A549 treated with Mapracorat at 1 μM for 4 hours (cell line): ENCODE measurements at places on chromosomes 2 and 18. TPM values are rescaled to one million over a fixed set of nuclear protein-coding genes. Genes with fewer than 3 reads are reported as not detected.

LYPD6 gene
- 0.05 to 0.11 TPM (median 0.08 TPM) in 5 replicates for total RNA-seq

GPR45 gene
- not detected in 5 replicates for total RNA-seq

B3GNT7 gene
- 1.8 to 2.8 TPM (median 2.4 TPM) in 5 replicates for total RNA-seq

MEP1B gene
- 0.05 TPM in 1 of 5 replicates, not detected in the others for total RNA-seq

MSH6 gene
- total RNA-seq, result 83.3 to 94.4 TPM (median 90.0 TPM) in 5 replicates
